ENCODE measurements at places on chromosomes 12 and 14. TPM values are rescaled to one million over a fixed set of nuclear protein-coding genes. Genes with fewer than 3 reads are reported as not detected.

JAG2 gene
- 0.25 TPM for polyA plus RNA-seq

TC2N gene
- 0.34 TPM for polyA plus RNA-seq

NPFF gene
- not detected for polyA plus RNA-seq

DNA sequence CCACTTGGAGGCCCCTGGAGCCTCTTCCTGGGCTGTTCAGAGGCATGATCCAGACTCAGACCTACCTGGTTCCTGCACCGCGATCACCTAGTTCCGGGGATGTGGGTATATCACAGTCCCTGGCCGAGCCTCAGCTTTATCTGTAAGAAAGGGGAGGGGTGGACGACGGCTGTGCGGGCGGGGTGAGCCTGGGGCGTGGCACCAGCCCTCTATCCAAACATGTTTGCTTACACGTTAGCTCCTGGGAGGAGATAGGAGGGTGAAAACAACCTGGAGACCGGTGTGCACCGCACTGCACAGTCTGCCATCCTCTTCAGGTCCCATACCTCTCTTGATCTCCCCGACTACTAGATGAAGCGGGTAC is 1.2 kb downstream of the ANKRD9 start:
- no peaks in the 10 kb centered on the region for H3K27me3 ChIP-seq
- no peaks in the 10 kb centered on the region for H3K36me3 ChIP-seq
- no peak overlapping the region for H3K4me3 ChIP-seq
- no peaks in the 10 kb centered on the region for H3K4me1 ChIP-seq
- no peak for DNase-seq

GRCh38 chr14:56170028-56170427 is 51.8 kb downstream of the PELI2 start:
- no peak for DNase-seq
- no peak overlapping the region for H3K27ac ChIP-seq
- no peak overlapping the region for H3K4me3 ChIP-seq
- H3K4me1 ChIP-seq: peaks cover 13% of the 10 kb centered on the region
- H3K36me3 ChIP-seq: no peaks in the 10 kb centered on the region

- no peak for DNase-seq
- H3K36me3 ChIP-seq: no peaks in the 10 kb centered on the region
Measured at GRCh38 chr14:68397371-68397811, 395.5 kb downstream of the ZFP36L1 start.

- no peaks in the 10 kb centered on the region for H3K27me3 ChIP-seq
- H3K4me3 ChIP-seq: no peak overlapping the region
- H3K36me3 ChIP-seq: no peaks in the 10 kb centered on the region
- H3K27ac ChIP-seq: no peak overlapping the region
Measured at GRCh38 chr12:85831327-85831990, 4.8 kb downstream of the RASSF9 start.

- H3K36me3 ChIP-seq: peaks cover 56% of the 10 kb centered on the region
- H3K4me1 ChIP-seq: no peaks in the 10 kb centered on the region
Measured at GRCh38 chr12:102043928-102044327, 17.9 kb downstream of the WASHC3 start.

DNA sequence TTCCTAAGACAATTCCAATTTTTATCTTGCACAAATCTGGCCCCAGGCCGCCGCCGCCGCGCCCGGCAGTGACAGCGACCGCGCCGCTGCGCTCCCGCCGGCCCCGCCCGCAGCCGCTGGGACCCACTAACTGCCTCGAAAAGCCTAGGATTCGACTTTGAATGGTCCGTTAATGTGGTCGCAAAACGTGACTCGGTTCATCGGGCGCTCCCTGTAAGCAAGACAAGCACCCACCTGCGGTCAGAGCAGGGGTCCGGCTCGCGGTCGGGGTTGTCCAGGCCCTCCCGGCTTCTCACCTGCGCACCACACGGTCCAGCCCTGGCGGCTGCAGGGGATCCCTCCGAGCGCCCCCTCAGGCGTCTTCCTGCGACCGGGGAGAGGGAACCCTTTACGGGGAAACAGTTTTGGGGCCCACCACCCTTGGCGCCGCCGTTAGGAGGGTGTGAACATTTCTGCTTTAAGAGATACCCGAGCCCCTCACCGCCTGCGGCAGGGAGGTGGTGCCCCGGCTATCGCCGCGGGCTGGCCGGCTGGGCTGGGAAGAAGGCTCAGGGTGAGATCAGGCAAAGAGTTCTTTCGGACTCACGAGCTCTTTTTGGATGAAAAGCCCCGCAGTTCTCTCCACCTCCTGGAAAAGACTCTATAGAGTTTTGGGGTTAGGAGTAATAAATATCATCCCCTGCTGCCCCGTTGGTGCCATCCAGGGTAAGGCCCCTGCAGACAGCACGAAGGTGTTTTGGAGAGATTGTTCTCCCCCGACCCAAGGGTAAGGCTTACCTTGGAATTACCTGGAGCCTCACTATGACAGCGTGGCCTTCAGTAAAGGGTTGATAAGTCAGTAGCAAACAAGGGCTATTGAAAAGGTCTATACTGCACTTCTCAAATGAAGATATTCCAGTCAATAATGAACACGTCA is 13.6 kb upstream of the FOXJ2 start:
- peak overlapping the region; percentile 52 for H3K4me3 ChIP-seq
- no peaks in the 10 kb centered on the region for H3K4me1 ChIP-seq
- no peak for DNase-seq
- H3K27ac ChIP-seq: no peak overlapping the region
- no peaks in the 10 kb centered on the region for H3K36me3 ChIP-seq
- peaks cover 32% of the 10 kb centered on the region for H3K27me3 ChIP-seq

DNA sequence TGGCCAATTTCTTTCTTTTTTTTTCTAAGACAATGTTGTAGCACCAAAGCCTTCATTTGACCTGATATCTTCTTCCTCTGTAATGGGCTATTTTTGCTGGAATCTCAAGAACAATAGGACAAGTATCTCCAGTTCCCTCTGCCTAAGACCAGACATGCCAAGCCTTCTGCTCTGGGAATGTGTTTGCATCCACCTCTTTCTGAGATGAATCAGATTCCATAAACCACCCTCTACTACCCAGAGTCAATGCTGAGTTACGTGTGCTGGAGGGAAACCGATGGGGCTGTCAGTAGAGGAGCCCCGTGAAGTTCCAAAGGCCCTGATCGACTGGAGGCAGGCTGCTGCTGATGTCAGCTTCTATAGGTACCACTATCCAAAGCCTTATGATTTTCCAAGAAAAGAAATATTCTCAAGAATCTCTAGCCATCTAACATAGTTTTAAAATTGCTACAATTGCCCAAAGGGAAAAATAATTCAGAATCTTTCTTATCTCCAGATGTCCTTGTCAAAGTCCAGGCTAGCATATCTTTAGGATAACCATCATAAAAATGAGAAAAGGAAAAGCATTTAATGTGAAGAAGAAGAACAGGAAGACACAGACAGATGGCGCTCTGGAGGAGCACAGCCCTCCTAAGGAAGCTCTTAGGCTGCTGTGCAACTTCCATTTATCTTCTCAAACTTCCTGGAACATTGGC is 101.9 kb downstream of the SLC8A3 start:
- H3K4me3 ChIP-seq: no peak overlapping the region
- no peaks in the 10 kb centered on the region for H3K4me1 ChIP-seq
- H3K27me3 ChIP-seq: no peaks in the 10 kb centered on the region
- no peak overlapping the region for H3K27ac ChIP-seq

- peak; percentile 66 for DNase-seq
- H3K27me3 ChIP-seq: 0 out of 2 replicates have a peak, but pooled peaks cover 5% of the 10 kb centered on the region
- H3K4me3 ChIP-seq: no peak overlapping the region
- H3K36me3 ChIP-seq: no peaks in the 10 kb centered on the region
- no peak overlapping the region for H3K27ac ChIP-seq
Measured at GRCh38 chr14:100660882-100661635, 65.6 kb upstream of the DLK1 start.

- H3K36me3 ChIP-seq: no peaks in the 10 kb centered on the region
- no peaks in the 10 kb centered on the region for H3K27me3 ChIP-seq
- peaks cover 21% of the 10 kb centered on the region for H3K4me1 ChIP-seq
- DNase-seq: no peak
- H3K4me3 ChIP-seq: no peak overlapping the region
- no peak overlapping the region for H3K27ac ChIP-seq
Measured at GRCh38 chr12:122842505-122843405, 7.5 kb downstream of the HIP1R start.

- H3K27ac ChIP-seq: no peak overlapping the region
- no peaks in the 10 kb centered on the region for H3K27me3 ChIP-seq
- no peak overlapping the region for H3K4me3 ChIP-seq
- no peaks in the 10 kb centered on the region for H3K4me1 ChIP-seq
Measured at GRCh38 chr12:107331912-107332311, 238.6 kb upstream of the CRY1 start.

DNA sequence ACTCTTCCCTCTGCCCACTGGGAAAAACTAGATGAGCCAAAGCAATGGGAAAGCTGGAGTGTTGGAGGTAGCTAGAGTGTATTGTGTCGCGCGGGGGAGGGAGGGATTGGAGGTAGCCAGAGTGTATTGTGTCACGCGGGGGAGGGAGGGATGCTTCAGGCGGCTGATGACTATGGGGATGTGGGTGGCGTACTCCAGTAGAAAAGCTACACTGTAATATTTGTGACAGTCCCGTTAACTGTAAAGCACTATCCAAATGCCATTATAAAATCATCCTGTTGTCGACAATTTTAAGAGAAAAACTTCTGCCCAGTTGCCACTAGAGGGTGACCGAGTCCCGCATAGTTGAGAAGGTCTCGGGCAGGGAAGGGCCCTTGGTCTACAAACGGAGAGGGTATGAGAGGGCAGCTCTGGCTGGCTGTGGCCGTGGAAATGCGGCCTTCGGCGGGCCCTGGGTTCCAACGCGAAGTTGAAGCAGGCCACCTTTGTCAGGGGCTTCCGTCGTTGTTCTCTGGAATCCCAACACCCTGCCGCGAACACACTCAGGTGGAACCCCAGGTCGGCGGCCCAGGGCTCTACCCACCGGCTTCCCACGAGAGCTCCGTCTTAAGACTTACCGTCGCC is 15.1 kb upstream of the PLEK2 start:
- no peaks in the 10 kb centered on the region for H3K36me3 ChIP-seq
- no peak overlapping the region for H3K27ac ChIP-seq
- DNase-seq: peak; percentile 87

DNA sequence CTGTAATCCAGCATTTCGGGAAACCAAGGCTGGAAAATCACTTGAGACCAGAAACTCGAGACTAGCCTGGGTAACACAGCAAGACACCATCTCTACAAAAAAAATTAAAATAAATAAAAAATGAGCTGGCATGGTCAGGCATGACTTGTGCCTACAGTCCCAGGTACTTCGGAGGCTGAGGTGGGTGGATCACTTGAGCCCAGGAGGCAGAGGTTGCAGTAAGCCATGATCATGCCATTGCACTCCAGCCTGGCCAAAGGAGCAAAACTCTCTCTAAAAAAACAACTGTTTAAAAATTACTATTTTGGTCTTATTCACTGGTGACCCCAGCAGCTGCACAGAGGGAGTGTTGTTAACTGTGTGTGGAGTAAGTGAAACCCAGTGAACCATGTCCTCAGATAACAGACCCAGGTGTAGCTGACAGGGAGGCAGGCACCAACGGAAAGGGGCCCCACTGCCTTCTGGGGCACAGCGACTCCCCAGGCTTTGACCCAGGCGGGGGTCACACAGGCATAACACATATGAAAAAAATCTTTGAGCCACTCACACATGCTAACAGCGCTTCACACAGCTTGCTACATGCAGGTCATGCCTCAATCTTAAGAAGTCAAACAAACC is 12.1 kb downstream of the DDX54 start:
- H3K4me1 ChIP-seq: no peaks in the 10 kb centered on the region
- no peak overlapping the region for H3K4me3 ChIP-seq
- DNase-seq: no peak
- no peaks in the 10 kb centered on the region for H3K27me3 ChIP-seq

DNA sequence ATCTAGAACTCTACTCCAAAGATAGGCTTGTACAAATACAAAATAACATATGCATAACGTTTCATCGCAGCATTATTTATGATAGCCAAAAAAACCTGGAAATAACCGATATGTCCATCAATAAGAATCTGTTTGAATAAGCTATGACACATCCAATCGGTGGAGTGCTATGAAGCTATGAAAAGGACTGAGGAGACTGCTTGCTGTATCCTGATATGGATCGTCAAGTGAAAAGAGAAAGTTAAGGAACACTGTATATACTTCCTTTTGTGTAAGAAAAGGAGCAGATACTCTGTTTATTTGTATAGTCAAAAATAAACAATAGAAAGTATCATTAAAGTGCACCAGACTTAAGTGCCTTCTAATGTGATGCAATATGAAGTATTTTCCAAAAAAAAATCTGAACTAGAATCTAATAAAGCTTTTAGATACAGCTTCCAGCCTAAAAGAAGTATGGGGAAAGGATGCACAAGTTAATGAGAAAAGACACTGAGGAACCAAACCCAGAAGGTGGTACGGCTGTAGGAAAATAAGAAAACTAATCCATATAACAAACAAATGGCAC is 645 bp upstream of the KLHDC1 start:
- peaks cover 14% of the 10 kb centered on the region for H3K4me1 ChIP-seq
- H3K27ac ChIP-seq: peak overlapping the region; percentile 85
- H3K4me3 ChIP-seq: peak overlapping the region; percentile 81
- H3K27me3 ChIP-seq: no peaks in the 10 kb centered on the region
- H3K36me3 ChIP-seq: no peaks in the 10 kb centered on the region

- H3K4me1 ChIP-seq: no peaks in the 10 kb centered on the region
- no peaks in the 10 kb centered on the region for H3K36me3 ChIP-seq
- H3K27me3 ChIP-seq: no peaks in the 10 kb centered on the region
- H3K27ac ChIP-seq: no peak overlapping the region
Measured at GRCh38 chr12:93846936-93847516, 169.9 kb downstream of the CRADD start.

- H3K27ac ChIP-seq: no peak overlapping the region
- no peak overlapping the region for H3K4me3 ChIP-seq
- no peaks in the 10 kb centered on the region for H3K4me1 ChIP-seq
- H3K27me3 ChIP-seq: no peaks in the 10 kb centered on the region
- no peaks in the 10 kb centered on the region for H3K36me3 ChIP-seq
Measured at GRCh38 chr14:94572637-94573303, 8.5 kb upstream of the SERPINA5 start.

DNA sequence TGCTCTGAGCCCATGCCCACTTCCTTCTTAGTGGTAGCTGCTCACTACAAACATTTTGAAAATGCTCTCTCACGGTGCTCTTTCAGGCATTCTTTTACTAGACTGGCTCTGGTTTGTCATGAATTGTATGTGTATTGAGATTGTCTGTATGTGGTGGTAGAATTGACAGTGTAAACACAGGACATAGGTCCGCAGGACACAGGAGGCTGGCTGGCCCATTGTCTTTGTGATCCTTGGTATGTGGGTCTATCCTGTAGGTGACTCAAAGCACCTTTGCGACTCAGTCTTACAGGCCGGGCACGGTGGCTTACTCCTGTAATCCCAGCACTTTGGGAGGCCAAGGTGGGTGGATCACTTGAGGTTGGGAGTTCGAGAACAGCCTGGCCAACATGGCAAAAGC is 250.9 kb downstream of the C12orf75 start:
- no peaks in the 10 kb centered on the region for H3K27me3 ChIP-seq
- H3K27ac ChIP-seq: no peak overlapping the region
- DNase-seq: no peak
- H3K36me3 ChIP-seq: no peaks in the 10 kb centered on the region

GRCh38 chr12:45034861-45035265 is 16.0 kb downstream of the DBX2 start:
- no peaks in the 10 kb centered on the region for H3K36me3 ChIP-seq
- no peaks in the 10 kb centered on the region for H3K4me1 ChIP-seq
- DNase-seq: no peak
- H3K27ac ChIP-seq: no peak overlapping the region
- no peaks in the 10 kb centered on the region for H3K27me3 ChIP-seq
- H3K4me3 ChIP-seq: no peak overlapping the region

GRCh38 chr12:118391424-118391823 is 15.1 kb downstream of the SUDS3 start:
- H3K27ac ChIP-seq: no peak overlapping the region
- H3K4me3 ChIP-seq: no peak overlapping the region
- no peak for DNase-seq
- peaks cover 36% of the 10 kb centered on the region for H3K36me3 ChIP-seq
- H3K4me1 ChIP-seq: no peaks in the 10 kb centered on the region

GRCh38 chr12:58349161-58349560 is 407.8 kb downstream of the ATP23 start:
- no peaks in the 10 kb centered on the region for H3K27me3 ChIP-seq
- no peak overlapping the region for H3K4me3 ChIP-seq
- 0 out of 2 replicates have a peak, but pooled peaks cover 10% of the 10 kb centered on the region for H3K4me1 ChIP-seq

All from GM23248 (cell line).